ENCODE measurements at places on chromosomes 13 and 19.

DNA sequence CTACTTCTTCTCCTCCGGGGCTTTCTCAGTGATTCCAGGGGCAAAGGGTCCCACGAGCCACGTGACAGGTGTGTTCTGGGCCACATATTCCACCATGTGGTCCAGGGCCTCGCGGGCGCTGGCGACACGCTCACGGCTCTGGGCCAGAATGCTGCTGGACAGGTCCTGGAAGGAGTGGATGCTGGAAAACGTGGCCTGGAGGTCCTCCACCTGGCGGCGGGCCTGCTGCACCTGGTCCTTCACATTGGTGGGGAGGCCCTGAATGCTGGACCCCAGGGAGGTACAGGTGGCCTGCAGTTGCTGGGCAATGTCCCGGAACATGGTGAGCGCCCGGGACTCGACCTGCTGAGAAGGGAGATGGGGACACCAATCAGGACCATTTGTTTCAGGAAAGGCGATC, 7.7 kb upstream of the TICAM1 start:
- no peak for DNase-seq

- no peak for DNase-seq
Measured at GRCh38 chr19:39838569-39838968, 4.6 kb upstream of the DYRK1B start.

- peak; percentile 39 for DNase-seq
Measured at GRCh38 chr13:46160471-46161066, 21.4 kb downstream of the LCP1 start.

GRCh38 chr19:51258165-51259160, 7.6 kb downstream of the SIGLECL1 start:
- DNase-seq: no peak

- no peak for DNase-seq
Measured at GRCh38 chr13:73572824-73573223, 514.0 kb downstream of the KLF5 start.

- DNase-seq: no peak
Measured at GRCh38 chr19:35216833-35217648, 11.5 kb downstream of the FAM187B start.
